ENCODE measurements at places on chromosomes 4 and X.

DNA sequence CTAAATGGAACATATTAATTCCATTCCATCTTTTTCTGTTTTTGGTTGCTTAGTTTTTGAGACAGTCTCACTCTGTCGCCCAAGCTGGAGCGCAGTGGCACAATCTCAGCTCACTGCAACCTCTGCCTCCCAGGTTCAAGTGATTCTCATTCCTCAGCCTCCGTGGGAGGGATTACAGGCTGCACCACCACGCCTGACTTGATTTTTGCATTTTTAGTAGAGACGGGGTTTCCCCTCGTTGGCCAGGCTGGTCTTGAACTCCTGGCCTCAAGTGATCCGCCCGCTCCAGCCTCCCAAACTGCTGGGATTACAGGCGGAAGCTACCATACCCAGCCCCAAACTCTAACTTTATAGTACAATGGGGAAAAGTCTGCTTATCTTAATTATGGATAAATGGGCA, 11.2 kb downstream of the HNRNPD start:
- DNase-seq, result no peak

- DNase-seq, result no peak
Observed at GRCh38 chr4:8401665-8402064, 38.9 kb downstream of the ACOX3 start.

DNA sequence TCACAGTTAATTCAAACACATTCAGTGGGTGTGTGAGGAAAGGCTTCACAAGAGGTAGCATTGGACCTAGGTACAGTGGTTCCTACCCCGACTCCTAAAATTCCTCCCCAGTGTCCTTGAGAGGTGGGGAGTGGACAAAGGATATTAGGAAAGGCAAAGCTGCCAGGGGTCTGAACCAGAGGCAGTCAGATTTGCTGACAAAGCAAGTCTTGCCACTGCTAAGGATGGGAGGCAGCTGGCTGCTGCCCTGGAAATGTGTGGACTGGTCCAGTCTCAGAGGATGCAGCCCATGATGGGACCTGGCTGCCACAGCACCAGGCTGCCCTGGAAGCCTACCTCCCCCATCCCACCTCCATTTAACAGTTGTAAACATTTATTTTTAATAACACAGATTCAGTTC, 4.1 kb upstream of the PHF8 start:
- no peak for DNase-seq

DNA sequence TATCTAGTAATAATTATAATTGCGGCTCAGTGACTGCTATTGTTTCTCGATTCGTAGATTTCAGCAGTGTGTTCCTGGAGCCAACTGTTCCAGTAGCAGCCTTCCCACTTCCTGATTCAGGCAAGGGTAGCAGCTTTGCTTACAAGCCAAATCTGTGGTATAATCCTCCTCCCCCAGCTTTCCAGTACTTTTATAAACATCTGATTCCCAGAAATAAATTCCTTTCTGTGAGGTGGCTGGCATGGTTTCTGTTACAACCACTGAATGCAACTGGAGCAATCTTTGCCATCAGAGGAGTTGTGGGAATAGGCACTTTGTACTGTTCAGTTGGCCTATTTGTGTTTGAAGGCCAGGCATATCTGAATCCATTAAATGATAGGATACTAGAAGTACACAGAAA, 80.0 kb downstream of the GLRA3 start:
- no peak for DNase-seq

GRCh38 chr4:169999923-170000322, 26.3 kb downstream of the MFAP3L start:
- no peak for DNase-seq

DNA sequence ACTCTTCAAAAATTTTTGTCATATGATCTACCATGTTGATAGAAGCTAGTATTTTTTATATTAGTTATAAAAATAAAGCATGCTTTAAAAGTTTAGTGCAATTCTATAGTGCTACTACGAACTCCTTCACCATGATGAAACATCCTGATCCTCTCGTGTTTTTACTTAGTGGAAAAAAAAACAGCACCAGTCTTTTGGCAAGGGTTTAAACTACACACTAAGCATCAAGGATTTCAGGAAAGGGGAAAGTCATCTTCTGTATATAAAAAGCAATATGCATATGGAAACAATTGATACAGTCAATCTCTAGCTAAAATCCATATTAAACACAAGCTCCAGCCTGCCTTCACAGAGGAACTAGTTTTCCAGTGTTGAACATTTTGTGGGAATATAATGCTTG, 18.7 kb downstream of the CHM start:
- DNase-seq, result no peak

GRCh38 chrX:68932611-68933010, 103.8 kb downstream of the EFNB1 start:
- DNase-seq, result peak; percentile 57

GRCh38 chrX:7943600-7944245, 16.5 kb upstream of the PNPLA4 start:
- no peak for DNase-seq

DNA sequence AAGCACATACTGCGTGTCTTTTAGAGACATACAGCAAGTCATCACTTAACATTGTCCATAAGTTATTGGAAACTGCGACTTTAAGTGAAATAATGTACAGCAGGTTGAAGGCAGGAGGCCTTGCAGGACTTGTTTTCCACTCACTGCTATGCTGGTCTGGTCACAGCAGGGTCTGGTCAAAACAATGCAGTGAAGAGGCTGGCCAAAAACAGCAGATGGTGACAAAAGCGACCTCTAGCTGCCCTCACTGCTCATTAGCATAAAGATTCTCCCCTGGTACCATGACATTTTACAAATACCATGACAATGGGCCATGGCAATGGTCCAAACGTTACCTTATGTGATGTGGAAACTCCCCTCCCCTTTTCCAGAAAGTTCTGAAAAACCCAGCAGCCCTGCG, 1283.6 kb downstream of the FSTL5 start:
- no peak for DNase-seq

DNA sequence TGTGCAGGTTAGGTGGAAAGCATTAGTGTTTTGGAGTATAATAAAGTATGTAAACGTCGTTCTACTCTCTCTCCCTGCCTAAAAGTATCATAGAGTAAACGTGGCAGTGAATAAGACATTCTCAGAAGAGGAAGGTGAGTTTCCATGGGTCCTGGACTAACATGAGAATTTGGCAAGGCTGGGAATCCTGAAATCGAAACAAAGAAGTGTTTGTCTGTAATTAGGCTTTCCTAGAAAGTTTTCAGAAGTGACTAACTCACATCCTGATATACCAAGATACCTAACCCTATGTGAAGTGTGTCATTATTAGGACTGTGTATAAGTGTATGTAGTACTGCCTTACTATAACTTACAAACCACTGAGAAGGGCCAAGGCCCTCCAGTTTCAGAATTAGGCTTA, 50.7 kb upstream of the MAOA start:
- no peak for DNase-seq

DNA sequence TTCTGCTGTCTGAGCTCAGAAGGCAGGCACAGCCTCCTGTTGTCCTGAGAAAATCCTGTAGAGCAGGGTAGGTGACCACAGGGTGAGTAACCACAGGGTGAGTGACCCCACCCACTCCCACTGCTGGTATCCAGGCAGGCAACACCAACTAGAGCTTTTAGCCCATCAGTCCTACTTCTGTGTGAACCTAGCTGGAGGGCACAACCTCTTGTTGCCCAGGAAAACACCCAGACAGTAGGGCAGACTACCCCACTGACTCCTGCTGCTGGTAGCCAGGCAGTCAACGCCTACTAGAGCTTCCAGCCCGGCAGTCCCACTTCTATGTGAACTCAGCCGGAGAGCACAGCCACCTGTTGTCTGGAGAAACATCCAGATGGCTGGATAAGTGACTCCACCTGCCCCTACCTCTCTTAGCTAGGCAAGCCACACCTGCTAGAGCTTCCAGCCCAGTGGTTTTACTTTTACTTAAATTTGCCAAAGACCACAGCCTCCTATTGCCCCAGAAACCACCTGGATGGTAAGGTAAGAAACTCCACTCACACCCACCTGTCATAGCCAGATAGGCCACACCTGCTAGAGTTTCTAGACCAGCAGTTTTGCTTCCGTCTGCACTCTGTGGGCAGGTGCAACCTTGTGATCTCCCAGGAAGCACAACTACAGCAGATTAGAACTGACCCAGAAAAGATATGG, 371.6 kb downstream of the INPP4B start:
- peak; percentile 53 for DNase-seq

All from NCI-H446 (cell line).